Epithelial cell of prostate (primary cell): ENCODE measurements at places on chromosomes 1 and 21.

GRCh38 chr1:156970017-156970416 lies 49.6 kb downstream of the LRRC71 start:
- DNase-seq = no peak

GRCh38 chr1:42681741-42682483 lies at the start of gene YBX1:
Gene YBX1, plus strand, starts transcription at chr1:42682418. Its CDS starts 148 bp downstream, at chr1:42682566.
- peak; percentile 93 for DNase-seq

DNA sequence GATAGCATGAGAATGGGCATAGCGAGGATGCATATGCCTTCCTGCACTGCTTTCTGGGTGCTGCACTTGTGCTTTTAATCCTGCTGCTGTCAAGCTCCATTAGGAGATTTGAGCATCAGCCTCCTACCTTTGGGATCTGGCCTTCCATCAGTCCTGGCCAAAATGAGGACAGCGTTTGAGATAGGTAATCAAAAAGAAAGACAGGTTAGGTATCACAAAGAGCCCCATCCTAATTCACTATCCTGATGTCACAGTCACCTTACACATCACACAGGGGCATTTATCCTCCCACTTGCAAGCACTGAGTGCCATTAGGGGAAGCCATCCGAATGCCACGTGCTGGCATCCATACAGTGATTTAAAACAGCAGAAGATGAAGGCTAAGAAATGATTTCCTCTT lies 13.2 kb upstream of the FAM163A start:
- no peak for DNase-seq

- no peak for DNase-seq
Measured at GRCh38 chr1:219669556-219669955, 56.7 kb upstream of the ZC3H11B start.

DNA sequence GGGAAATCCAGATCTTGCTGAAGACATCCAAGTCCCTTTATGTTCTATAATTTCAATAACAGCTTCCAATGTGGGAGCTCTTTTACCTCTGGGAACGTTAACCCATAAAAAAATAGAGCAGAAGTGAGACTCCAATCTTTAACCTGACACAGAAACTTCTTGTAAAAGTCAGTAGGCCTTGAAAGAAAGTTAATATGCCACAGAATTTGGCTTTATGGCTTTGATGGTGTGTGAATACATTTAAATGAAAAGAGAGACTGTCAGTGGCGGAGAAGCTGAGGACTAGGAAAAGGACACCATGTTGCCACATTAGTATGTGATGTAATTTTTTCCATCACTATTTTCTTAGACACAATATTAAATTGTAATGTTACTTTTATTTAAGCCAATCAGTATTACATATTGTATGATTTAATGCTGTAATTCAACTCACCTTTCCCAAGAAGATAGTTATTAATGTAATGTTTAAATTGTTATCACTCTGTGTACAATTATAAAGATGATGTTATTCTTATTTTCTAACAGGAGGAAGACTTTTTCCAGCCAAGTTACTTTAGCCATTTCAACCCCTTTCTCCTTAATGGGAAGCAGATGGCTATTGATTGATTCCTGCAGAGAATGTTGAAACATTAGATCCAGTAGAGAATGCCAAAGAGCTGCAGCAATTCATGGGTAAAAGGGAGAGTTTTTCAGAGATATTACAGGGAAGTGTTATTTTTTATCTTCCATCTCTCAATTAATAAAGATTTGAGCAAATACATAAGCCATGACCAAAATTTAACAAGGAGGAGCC lies 17.5 kb upstream of the CLDN8 start:
- DNase-seq = no peak

DNA sequence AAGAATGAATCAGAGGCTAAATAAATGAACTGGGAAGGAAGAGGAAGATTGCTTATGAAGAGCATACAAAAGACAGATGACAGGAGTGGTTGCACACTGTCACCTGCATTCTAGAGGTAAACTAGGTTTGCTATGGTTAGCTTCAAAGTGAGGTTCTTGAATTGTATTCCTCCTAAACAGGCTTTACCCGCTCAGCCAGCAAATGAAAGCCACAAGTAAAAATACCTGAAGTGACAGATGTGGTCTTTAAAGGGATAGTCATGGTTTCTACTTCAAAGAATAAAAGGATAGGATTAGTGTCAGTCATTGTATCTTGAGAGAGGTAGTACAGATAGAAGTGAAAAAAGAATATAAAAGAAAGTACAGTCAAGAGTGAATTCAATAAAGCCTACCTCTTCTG lies 32.4 kb upstream of the PRDX6 start:
- DNase-seq = no peak

DNA sequence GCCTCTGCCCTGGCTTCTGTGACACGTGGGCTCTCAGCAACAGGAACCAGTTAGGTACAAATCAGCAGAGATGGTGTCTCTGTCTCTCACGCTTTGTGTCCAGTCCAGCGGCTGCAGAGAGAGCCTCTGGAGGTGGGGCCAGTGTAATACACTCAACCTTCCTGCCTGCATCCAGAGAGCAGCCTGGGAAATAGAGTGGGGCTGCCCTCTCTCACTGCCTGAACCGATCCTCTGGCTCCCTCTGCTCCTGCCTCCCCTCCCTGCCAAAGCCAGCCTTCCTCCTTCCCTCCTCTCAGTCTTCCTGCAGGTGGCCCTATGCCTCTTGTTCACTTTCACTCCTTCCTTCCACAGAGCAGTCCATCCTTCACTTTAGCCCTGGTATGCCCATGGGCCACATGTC lies at the start of gene ZNF648:
Gene ZNF648 (minus strand): TSS at position 119 of the 400 bp plus-strand sequence. CDS start 3,702 bp downstream, outside the sequence.
- DNase-seq = no peak

GRCh38 chr21:17554679-17555465 lies 42.0 kb downstream of the CXADR start:
- no peak for DNase-seq
